ENCODE measurements at places on chromosomes 13 and 19.
A peak's percentile ranks its signal among the peaks of the same experiment; 100 is the strongest.

- DNase-seq = no peak
Observed at GRCh38 chr19:39356647-39357046, 14.4 kb downstream of the SAMD4B start.

- peak; percentile 43 for DNase-seq
Observed at GRCh38 chr13:50393628-50394027, 378.4 kb downstream of the KCNRG start.

GRCh38 chr13:39389013-39389412 is 214.0 kb downstream of the LHFPL6 start:
- DNase-seq = no peak

- DNase-seq = no peak
Observed at GRCh38 chr19:17553256-17553655, 2.2 kb upstream of the COLGALT1 start.

All from D341Med (cell line).